Activated naive CD4-positive, alpha-beta T cell treated with anti-CD3 and anti-CD28 coated beads, Interleukin-2, amount 50 U/mL, for 72 hours (primary cell): ENCODE measurements at places on chromosomes 16 and 17. TPM values are rescaled to one million over a fixed set of nuclear protein-coding genes. Genes with fewer than 3 reads are reported as not detected.

CBFA2T3 gene
- total RNA-seq, result 0.76 TPM

GRCh38 chr17:51748749-51749604 lies 409.5 kb downstream of the CA10 start:
- DNase-seq, result no peak

DNA sequence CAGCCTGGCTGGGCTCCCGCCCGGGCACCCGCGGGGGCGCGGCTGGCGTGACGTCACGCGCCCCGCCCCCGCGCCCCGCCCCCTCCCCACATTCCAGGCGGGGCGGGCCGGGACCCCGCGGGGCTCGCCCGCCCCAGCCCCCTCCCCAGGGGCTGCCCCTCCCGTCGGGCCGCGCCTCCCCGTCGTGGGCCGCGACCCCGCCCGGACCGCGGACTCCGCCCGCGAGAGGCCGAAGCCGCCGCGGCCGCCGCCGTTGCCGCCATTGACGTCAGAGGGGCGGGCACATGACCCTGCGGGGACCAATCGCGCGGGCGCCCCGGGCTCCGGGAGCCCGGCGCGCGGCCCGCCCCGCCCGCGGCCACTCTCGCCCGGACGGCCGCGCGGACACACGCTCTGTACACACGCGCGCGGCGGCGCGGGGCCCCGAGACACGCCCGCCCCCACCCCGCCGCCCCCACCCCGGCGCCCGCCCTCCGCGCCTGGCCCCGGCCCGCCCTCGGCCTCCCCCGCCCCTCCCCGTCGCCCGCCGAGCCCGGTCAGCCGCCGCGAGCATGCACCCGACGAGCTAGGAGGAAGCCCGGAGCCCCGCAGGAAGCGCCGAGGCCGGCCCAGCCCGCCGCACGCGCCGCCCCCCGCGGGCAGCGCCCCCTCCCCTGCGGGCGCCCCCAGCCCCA lies at the start of gene CMIP:
Gene CMIP, plus strand, starts transcription at position 361 of the 674 bp plus-strand sequence.
- peak; percentile 87 for DNase-seq

GRCh38 chr16:4209666-4210065 lies 32.2 kb downstream of the SRL start:
- DNase-seq, result no peak
